ENCODE measurements at places on chromosomes 6 and 20.

GRCh38 chr20:9514461-9515213 lies at the start of gene LAMP5:
TSS of gene LAMP5 (plus strand) at chr20:9514590. CDS start at chr20:9514853, 263 bp downstream.
- peak; percentile 77 for DNase-seq

GRCh38 chr6:8059129-8059528 lies 5.1 kb downstream of the BLOC1S5 start:
- DNase-seq: no peak

- no peak for DNase-seq
These were observed 149.8 kb upstream of the PCSK2 start for GRCh38 chr20:17077030-17077429.

DNA sequence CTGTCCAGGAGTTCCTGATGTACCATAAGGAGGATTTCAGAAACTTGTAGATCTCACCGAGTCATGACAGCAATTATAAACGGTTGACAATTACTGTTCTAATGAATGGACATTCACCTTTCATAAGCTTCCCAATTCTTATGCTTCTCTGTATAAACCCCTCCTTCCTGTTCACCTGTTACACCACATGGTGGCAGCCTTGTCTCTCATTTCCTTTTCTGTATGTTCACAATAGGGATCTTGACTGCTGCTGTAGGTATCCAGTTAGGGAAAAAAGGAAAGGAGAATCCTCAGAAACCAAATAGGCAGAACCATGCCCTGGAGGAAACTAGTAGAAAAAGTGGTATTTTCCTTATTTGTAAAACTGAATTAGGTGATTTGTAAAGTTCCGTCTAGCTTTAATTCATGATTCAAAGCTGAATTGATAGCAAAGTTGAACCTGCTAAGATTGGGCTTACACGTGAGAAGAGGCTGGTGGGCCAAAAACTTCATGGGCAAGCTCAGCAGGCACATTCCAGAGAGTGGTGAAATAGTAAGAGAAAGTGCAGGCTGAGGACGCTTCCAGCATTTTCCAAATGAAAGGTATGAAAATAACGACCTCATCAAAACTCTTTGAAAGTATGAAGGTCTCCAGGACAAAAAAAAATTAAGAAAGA lies 29.0 kb upstream of the TBPL1 start:
- peak; percentile 61 for DNase-seq

- no peak for DNase-seq
These were observed 44.5 kb upstream of the NCOA3 start for GRCh38 chr20:47456952-47457724.

DNA sequence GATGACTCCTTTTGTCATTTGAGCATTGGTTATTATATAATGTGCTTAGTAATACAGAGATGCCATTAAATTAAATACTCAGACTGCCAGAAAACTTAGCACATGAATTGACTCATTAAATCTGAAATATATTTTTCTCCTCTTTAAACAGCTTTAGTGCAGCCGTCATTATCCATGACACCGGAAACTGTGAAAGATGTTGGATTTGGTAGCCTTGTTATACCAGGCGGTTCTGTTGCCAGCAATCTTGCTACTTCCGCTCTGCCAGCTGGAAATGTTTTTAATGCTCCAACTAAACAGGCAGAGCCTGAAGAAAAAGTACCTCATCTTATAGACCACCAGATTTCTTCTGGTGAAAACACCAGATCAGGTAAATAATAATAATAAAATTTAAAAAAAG lies 97.6 kb downstream of the SCAF8 start:
- DNase-seq: no peak

- no peak for DNase-seq
These were observed 271.6 kb downstream of the DHX35 start for GRCh38 chr20:39233755-39234154.

All from nephron progenitor cell (in vitro differentiated cells).